ENCODE measurements at places on chromosomes 3 and 15.

- DNase-seq: no peak
These were observed 50.4 kb downstream of the GLB1 start for GRCh38 chr3:33046521-33046920.

DNA sequence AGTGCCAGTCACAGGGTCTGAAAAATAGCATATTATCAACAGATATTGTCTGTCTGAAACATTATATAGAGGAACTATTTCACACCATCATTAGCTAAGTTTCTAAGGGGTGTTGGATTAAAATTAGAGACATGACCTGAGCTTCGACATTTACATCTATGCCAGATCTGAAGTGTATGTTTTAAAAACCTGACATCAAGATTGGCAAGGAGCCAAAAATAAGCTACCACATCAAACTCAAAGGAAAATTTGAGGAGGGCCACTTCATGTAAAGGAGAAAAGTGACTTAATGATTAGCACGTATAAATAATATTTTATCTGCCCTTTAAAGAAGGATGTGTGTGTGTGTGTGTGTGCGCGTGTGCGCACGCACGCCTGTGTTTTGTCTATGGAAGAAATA, 752.0 kb upstream of the GRM7 start:
- no peak for DNase-seq

- no peak for DNase-seq
These were observed 41.2 kb downstream of the MYO5C start for GRCh38 chr15:52254391-52254790.

GRCh38 chr15:31607656-31608055, 281.0 kb downstream of the KLF13 start:
- DNase-seq: no peak

GRCh38 chr3:190076601-190077394, 43.9 kb downstream of the P3H2 start:
- DNase-seq: no peak

GRCh38 chr3:111667621-111668239, 72.6 kb upstream of the ZBED2 start:
- no peak for DNase-seq

DNA sequence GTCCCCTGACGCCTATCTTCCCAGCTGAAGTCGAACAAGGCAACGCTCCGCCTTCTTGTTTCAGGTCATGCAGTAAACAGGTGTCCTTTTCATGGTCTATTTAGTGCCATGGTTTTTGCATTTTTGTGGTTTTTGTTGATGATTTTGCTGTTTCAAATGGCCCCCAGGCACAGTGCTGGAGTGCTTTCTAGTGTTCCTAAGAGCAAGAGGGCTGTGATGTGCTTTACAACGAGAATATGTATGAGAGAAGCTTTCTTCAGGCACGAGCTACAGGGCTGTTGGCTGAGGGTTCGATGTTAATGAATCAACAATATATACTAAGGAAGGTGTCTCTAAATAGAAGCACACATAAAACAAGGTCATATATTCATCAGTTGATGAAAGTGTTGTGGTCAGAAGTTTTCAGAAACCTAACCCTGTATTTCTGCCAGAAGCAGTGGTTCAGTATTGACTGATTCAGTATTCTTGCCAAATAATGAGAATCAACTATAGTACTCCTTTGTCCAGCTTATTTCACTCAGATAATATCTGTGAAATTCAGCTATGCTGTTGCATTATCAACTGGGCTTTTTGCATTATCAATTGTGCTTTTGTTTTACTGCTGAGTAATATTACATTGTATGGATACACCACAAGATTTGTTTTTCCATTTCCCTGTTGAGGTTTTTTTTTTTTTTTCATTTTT, 18.5 kb downstream of the LIMD1 start:
- no peak for DNase-seq

DNA sequence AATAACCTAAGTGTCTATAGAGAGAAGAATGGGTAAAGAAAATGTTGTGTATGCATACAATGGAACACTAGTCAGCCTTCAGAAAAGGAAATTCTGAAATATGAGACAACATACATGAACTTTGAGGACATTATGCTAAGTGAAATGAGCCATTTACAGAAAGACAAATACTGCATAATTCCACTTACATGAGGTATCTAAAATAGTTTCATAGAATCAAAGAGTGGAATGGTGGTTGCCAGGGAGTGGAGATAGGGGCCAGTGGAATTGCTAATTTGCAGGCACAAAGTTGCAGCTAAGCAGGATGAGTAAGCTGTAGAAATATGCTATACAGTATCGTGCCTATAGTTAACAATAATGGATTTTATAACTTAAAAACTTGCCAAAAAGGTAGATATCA, 779.6 kb upstream of the ARPP21 start:
- DNase-seq: no peak

- no peak for DNase-seq
These were observed 21.6 kb downstream of the RNU5B-1 start for GRCh38 chr15:65326117-65326526.

GRCh38 chr3:105473521-105474223, 107.0 kb downstream of the ALCAM start:
- no peak for DNase-seq

GRCh38 chr15:41979493-41980266, 7.3 kb upstream of the EHD4 start:
- DNase-seq: no peak

DNA sequence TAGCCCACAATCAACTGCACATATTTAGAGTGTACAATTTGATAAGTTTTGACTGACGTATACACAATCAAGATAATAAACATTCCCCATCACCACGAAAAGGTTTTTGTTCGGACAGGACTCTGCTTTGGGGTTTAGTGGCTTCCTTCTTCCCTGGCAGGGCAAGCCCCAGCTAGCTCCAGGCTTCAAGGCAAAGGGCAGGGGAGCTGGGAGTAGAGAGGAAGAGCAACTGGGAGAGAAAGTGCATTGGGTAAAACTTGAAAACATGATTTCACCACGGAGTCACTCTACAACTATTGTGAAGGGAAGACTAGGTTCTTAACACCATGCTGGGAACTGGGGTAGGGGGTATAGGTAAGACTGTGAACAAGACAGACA, 185.1 kb upstream of the UBE2E1 start:
- no peak for DNase-seq

DNA sequence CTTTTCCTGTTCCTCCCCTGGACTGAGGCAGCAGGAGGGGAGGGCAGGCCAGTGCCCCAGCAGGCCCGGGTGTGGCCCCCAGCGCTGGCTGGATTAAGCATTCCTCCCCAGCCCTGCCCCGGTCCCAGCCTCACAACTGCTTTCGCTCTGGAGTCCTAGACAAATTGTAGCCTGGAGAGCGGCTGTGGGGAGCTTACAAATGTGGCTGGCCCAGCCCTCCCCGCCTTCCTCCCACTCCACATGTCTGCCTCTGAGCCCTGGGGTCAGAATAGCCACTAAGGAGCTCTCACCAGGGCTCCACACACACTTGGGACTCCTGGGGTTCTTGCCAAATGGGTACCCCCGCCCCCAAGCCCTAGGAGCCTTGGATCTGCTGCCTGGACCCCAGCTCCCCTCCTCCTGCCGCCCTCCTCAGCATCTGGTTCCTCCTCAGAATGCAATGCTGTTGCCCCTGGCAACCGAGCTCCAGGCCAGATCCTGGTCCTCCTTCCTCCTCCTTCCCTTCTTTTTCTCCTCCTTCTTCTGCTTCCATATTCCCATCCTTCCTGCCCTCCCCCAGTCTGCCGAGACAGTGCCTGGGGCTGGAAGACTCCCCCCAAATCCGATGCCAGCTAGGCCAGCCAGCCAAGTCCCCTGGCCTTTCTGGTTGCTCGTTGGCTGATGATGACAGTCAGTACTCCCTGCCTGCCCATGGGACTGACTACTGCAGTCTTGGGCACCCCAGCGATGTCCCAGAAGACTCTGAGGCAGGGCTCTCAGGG, 91.1 kb downstream of the LINGO1 start:
- DNase-seq: peak; percentile 15

- no peak for DNase-seq
These were observed 12.1 kb downstream of the KIF9 start for GRCh38 chr3:47270526-47270925.

DNA sequence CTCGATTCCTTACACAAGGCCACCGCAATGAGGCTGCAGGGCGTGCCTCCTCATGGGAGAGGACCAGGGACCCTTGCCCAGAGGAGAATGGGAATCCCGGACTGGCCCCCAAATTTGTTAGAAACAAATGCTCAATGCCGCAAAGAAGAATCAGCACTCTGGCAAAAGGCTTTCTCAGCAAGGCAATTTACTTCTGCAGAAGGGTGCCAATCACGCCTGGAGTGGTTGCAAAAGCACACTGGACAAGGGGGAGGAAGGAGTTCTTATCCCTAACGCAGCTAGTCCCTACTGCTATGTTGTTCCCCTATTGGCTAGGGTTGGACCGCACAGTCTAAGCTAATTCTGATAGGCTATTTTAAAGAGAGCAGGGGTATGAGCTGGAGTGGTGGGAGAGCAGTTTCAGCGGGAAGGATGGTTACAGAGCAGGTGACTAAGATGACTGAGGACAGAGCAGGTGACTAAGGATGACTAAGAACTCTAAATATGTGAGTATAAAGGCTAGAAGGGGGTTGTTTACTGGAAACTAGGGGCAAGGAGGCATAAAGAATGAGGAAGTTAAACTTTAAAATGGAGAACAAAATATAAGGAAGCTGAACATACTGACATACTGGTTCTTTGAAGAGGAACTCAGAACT, 48.5 kb downstream of the KATNBL1 start:
- no peak for DNase-seq

GRCh38 chr3:73733746-73734145, 109.0 kb upstream of the PDZRN3 start:
- no peak for DNase-seq

GRCh38 chr3:126098391-126098858, 14.5 kb upstream of the SLC41A3 start:
- DNase-seq: no peak

- no peak for DNase-seq
These were observed 120.2 kb downstream of the LRRC28 start for GRCh38 chr15:99371180-99372103.

DNA sequence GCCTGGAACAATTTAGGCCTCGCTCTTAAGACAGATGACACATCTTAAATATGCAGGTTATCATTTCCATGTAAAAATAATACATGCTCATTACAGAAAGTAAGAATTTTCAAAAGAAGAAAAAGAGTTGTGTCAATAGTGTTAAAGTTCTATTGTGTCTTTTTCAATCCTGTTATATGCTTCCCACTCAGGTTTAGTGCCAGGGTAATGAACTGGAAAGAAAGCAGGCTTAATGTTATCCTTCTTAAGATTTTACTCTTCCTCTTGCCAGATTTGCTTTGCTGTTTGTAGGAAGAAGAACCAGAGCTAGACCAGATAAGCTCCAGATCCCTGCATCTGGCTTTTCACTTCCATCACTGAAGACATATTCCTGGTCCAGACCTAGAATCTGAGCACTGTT, 128.6 kb downstream of the TPRG1 start:
- no peak for DNase-seq

DNA sequence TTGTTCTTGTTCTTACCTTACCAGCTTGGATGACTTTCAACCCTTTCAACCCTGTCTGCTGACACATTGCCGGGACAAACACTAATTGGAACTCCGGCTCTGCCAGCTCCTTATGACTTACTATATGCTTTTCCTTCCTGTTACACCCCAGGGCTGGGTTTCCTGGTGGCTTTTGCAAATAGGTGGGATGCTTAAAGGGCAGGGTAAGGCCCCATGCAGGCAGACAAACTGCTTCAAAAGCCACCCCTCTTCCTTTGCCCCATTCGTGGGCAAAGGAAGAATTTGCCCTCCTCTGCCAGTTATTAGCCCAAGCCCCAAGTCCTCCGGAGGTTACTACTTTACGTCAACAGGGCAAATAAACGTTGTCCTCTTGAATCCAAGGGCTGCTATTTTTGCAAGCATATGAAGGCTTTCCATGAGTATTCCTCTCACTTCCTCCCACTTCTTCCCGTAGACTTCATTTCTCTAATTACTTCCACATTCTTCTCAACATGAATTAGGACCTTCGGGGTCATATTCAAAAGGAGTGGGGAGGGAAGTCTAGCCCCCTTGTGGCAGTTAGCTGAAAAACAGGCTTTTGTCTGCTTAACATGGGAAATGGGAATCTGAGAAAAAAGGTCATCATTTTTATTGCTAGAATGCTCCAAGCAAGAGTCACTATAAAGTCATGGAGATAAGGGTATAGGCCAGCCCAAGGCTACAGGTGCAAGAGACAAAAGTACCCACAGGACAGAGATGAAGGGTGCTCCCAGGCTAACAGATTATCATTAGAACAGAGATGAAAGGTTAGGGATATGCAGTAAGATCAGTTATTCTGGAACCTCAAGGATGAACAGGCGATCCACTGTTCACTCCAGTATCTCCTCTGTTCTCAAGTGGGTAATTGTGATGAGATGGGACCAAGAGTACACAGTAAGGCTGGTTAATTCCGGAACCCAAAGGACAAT, 56.3 kb upstream of the FSTL1 start:
- DNase-seq: peak; percentile 42

DNA sequence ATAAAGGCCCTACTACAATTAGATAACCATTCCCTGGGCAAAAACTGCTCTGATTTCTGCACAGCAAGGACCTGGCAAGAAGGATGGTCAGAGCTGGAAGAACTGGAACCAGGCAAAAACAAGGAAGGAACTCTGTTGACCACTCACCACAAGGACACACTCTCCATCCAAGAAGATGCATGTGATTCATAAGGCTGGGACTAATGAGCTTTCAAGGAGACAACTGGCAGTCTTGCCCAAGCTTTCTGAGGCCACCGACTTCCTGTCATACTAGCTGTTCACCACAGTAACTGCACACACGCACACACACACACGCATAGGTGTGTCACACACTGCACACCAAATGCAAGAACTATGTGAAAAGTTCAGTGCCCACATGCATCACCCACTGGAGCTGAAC, 256.6 kb downstream of the OCA2 start:
- no peak for DNase-seq

GRCh38 chr15:98505611-98506031, 142.7 kb upstream of the IGF1R start:
- no peak for DNase-seq

DNA sequence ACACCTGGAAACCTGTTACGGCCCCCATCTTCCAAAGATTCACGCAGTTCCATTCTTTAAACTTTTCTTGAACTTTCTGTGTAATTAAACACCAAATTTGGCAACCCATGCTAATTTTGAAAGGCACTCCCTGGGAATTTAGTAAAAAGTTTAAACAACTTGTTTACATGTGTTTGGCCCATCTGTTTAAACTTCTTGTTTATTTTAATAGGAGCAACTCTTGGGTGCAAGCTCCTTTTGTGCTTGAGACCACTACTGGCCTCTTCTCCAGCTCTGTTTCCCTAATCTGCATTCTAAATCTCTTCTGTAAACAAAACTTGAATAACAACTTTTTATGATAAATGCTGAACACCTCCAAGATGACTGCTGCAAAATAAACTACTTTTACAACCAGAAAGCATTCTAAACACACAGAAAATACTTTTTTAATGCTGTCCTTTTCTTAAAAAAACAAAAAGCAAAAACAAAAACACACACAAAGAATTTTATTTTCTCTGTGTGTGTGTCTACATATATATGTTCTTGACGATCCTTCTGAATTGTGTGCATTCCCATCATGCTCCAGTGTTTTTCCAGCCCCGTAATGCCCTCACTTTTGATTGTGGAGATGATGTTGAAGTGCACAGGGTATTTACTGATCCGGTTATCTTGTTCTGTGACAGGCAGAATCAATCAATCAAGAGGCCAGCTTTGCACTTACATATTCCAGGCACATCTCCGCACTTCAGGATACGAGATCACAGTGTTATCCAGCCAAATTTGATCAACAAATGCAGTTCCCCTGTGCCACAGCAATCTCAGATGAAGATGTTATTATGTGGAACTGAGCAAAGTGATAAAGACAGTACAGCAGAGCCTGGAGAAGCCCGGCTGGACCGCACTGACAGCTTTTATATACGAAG, 416.9 kb downstream of the FOXP1 start:
- no peak for DNase-seq

- no peak for DNase-seq
These were observed 24.9 kb downstream of the ETFA start for GRCh38 chr15:76286271-76286879.

GRCh38 chr3:185744997-185745843, 79.6 kb downstream of the IGF2BP2 start:
- DNase-seq: no peak
